ENCODE measurements at places on chromosomes 6 and 20. TPM values are rescaled to one million over a fixed set of nuclear protein-coding genes. Genes with fewer than 3 reads are reported as not detected.

GHRH gene
- total RNA-seq = not detected

DEFB132 gene
- total RNA-seq = not detected

TRIM31 gene
- total RNA-seq = not detected

OR2J3 gene
- total RNA-seq = not detected

PNISR gene
- 317 TPM for total RNA-seq

RPS18 gene
- 5,309 TPM for total RNA-seq

CDH4 gene
- total RNA-seq = 0.11 TPM

KCNK16 gene
- not detected for total RNA-seq

RIPPLY2 gene
- total RNA-seq = not detected

DNA sequence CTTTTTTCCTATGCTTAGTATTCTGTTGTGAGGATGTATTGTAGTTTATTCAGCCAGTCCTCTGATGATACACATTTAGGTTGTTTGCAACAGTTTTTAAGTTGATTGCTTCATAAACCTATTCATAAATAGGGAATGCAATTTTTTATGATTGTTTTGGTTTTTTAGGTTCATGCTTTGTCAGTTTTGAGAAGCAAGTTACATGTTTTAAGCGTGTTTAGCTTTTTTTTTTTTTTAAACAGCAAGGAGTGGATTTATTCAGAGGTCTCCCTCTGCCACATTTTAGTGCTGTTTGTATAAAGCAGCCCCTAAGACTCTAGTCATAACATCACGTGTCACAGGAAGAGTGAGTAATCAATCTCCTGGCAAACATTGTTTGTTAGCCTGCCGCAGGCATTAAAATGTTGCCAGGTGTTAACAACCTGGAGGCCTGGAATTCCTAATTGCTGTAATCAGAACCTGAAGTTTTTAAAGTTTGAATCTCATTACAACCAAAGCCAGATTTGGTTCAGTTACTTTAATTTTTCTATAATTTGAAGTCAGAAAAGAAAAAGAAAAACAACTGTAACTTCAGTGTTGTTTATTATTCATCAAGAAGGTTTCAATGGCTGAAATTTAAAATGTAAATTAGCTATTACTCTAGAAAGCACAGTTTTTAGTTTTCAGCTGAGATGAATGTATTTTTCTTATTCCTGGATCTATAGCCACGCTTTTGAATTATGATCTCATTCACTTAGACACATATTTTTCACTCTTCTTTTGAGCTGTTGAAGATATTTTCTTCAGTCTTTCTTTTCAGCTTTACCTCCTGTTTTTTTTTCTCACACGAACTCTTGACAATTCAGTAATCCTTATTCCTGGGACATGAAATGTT lies 59.2 kb downstream of the KCNS1 start:
- no peak for DNase-seq

- DNase-seq = no peak
These were observed 233.0 kb downstream of the GMPR start for GRCh38 chr6:16471222-16471909.

- no peak for DNase-seq
These were observed 248.1 kb upstream of the FOXQ1 start for GRCh38 chr6:1063671-1064355.

- no peak for DNase-seq
These were observed 18.0 kb downstream of the TUBB2A start for GRCh38 chr6:3139090-3139903.

DNA sequence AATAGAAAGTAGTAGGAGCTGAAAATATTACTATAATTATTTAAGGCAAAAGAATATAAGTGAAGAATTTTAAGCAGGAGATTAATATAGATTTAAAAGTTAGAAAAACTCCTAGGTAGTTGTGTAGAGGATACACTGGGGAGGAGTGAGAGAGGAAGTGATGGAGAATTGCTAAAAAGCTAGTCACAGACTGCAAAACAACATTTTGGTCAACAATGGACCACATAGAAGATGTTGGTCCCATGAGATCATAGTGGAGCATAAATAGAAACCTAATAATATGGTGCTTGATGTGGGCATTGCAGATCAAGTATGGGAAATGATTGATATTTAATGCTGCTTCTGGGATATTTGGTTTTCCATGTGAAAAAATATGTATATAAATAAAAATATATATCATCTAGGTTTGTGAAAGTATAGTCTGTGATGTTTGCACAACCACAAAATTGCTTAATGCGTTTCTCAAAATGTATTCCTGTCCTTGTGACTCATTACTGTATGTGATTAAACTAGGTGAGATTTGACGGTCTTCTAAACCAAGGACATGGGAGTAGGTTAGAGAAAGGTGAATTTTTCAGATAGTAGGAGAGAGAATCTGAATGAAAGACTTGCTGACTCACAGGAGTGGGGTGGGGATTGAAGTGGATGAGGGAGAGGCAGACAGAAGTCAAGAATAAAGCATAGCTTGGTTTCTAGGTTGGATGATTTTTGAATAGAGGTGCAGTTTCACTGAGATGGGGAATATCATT lies 174.0 kb downstream of the BCKDHB start:
- DNase-seq = no peak

GRCh38 chr20:59708326-59708725 lies 104.0 kb downstream of the PHACTR3 start:
- DNase-seq = no peak

GRCh38 chr6:3124667-3125066 lies 6.2 kb downstream of the BPHL start:
- no peak for DNase-seq

DNA sequence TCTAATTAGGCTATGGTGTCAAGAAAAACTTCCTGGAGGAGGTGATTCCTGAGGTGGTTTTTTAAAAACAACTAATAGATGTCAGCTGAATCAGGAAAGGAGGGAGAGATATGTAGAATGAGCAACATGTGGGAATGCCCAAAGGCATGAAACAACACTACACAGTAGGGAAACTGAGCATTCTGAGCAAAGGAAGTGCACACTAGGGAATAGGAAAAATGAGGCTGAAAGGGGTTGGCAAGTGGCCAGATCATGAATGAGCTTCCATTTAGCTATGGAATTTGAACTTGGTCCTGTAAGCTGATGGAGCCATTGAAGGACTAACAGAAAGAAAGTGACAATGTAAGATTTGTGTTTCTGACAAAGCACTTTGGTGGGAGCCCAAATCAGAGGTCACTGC lies 16.9 kb upstream of the SLC35F1 start:
- DNase-seq = no peak

GRCh38 chr20:29299811-29300578 lies 1957.5 kb upstream of the DEFB115 start:
- no peak for DNase-seq

GRCh38 chr6:142842418-142843261 lies 102.3 kb downstream of the HIVEP2 start:
- DNase-seq = no peak

DNA sequence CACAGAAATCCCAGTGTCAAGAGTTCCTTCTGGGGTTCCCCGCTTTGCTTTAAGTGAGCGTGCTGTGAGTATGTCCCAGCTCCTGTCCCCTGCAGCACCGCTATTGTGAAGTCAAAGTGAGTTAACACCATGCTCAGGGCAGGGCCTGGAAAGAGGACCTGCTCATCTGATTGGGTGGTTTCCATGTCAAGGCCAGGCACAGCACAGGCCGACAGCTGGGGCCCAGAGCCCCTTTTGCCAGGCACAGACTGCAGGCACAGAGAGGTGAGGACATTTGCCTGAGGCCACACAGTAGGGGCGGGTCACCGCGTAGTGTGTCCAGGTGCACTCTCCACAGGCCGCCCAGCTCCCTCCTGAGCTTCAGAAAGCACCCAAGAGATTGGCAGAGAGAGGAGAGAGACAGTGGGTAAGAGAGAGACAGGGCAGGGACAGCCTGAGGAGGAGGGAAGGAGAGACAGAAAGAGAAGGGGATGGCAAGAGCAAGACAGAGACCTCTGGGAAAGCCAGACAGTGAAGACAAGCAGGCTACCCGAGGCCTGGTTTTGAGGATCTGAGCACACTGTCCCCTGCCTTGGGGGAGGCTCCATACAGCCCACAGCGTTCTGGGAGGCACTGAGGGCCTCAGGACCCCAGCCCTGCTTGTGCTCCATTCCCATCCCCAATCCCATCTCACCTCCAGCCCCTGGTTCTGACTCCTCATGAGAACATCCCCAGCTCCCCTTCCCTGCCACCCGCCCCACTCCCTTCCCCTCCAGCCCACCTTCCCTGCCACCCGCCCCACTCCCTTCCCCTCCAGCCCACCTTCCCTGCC lies 6.5 kb upstream of the BPIFB1 start:
- no peak for DNase-seq

DNA sequence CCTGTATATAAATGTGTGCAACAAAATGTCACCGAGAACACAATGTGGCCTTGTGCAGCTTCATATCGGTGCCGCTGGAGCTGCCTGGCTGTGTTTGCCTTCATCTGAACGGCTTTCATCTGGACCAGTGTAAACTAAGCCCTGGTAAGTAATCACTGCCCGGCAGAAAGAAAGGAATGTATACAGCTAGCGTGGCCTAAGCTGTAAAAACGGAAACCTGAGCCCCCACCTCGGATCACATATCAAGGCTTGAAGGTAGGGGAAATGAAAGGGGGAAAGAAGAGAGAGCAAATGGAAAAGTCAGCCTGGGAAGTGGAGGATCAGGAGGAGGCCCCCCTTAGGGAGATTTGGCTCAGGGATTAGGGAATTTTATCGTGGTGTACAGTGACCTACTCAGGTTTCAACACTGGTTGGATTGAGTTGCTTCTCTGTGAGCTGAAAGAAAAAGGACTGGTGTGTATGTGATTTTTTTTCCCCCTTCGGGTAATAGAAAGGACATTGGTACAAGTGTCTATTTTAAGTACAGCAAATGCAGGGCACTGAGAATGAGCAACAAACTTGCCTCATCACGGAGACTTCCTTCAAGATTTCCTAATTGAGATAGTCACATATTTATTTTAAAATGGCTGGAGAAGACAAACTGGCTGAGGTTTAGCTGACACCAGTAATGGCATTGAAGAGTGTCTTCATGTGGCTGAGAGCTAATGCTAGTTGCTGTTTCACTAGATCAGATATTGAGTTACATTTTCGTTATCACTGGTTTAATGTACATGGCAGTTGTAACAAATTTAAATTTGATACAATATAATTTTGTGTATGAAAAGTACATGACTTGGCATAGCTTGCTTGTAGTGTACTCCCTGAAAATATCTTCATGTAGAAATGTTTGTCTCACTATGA lies 3.5 kb downstream of the SOBP start:
- no peak for DNase-seq

- no peak for DNase-seq
These were observed 284.3 kb upstream of the FERMT1 start for GRCh38 chr20:6407163-6407562.

- DNase-seq = no peak
These were observed 59.9 kb upstream of the SMOC2 start for GRCh38 chr6:168380956-168381605.

- no peak for DNase-seq
These were observed 352.9 kb downstream of the ESR1 start for GRCh38 chr6:152160346-152160745.

DNA sequence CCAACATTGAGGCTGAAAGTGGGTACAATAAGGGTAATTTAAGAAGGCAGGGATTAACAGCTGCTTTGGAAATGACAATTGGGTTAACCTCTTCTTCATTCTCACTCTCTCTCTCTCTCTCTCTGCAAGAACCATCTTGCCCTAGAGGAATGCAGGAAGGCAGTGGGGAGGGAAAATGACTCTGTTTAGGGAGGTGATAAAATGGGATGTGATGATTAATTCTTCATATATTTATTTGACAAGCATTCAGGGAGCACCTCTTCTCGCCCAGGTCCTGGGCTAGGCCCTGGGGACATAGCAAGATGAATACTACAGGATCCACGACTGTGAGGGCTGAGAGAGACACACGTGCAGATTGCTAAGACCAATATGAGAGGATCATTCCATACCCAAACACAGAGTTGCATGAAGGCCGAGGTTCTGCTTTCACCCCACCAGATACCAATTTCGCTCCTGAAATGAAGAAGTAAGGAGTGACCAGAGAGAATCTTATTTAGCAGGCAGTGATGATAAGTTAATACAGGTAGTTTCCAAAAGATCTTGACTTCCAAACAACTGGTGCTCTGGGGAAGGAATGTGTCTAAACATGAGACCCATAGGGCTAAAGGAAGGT lies 13.3 kb upstream of the PTPN1 start:
- no peak for DNase-seq

All from CD4-positive, alpha-beta T cell (primary cell).